ENCODE measurements at places on chromosomes 4 and X.

DNA sequence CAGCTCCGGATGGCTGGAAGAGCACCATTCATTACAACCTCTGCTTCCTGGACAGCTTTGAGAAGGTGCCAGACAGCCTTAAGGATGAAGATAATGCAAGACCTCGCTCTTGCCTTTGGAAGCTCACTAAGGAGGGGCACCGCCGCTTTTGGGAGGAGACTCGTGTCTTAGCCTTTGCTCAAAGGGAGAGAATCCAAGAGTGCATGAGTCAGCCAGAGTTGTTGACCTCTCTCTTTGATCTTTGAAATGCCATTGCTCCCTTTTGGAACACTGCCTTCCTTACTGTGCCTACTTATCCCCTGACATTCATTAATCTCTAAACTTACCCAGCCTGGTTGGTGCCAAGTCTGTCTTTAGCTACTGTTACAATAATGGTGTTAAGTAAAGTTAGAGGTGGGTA is 1.2 kb downstream of the FOXR2 start:
- DNase-seq: no peak

DNA sequence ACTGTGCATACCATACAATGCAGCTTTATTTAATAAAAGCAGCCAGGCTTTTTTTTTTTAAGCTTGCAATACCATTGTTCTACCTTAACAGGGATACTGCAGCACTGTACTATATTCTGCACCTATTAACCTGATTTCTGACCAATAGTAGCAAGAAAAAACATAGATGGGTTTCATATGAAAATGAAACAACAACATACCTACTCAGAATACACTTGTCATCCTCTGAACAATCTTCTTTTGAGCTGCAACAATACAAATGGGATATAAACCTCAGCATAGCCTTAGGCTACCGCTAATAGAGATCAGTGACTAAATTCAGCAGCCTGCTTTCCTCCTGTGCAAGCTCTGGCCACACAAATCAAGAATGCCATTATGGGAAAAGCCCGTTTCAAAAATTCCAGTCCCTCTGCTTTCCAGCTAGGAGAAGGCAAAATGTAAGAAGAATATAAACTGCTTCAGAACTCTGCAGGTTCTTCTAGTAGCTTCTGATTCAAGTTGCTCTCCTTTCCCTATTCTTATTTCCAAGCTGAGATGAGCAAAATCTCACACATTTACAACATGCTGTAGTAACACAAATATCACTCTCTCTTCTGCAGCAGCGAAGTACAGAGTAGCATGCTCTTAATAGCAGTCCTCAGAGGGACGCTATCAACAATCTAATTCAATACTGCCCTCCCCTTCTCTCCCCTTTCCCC is 143.4 kb downstream of the KLHL13 start:
- no peak for DNase-seq

GRCh38 chrX:2485789-2486345 is 14.9 kb downstream of the DHRSX start:
- DNase-seq: no peak

DNA sequence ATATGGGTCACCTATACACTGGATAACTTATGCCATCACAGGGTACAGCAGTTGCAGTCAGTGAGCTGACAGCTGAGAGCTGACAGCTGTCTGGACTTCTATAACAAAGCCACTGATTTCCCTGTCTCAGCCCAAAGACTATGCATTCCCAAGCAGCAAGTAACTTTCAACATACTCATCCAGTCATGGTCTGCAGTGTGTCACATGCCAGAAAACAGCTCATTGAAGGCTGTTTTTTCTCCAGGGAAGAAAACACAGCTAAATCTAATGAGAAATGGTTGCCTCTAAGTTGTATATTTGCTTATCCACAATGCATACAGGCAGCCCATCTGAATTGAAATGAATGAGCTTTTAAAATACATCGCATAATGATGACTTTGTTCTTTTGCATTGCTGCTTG is 6.3 kb downstream of the KIAA1210 start:
- no peak for DNase-seq

GRCh38 chrX:37921758-37922157 is 74.4 kb upstream of the DYNLT3 start:
- DNase-seq: no peak

GRCh38 chr4:58063404-58064160 is 953.4 kb upstream of the IGFBP7 start:
- no peak for DNase-seq

- no peak for DNase-seq
Measured at GRCh38 chr4:90061881-90062280, 65.3 kb upstream of the CCSER1 start.

DNA sequence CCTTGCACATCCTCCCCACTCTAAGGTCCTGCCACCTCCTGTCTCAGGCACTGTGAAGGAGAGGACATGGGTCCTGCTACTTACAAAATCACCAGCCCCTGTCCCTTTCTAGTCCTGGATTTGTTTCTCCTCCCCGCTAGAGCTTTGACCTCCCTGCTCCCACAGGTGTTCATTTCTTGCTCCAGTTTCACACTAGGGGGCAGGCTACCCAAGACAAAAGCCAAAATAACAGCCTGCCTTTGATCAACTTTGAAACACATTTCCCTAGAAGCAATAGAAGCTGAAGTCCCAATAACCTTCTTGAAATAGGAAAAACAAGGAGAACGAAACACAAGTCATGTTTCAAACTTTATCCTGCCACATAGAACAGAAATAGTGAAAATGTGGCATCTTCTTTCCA is 164.4 kb downstream of the QDPR start:
- DNase-seq: no peak

- no peak for DNase-seq
Measured at GRCh38 chr4:135207531-135207930, 1005.9 kb upstream of the PABPC4L start.

DNA sequence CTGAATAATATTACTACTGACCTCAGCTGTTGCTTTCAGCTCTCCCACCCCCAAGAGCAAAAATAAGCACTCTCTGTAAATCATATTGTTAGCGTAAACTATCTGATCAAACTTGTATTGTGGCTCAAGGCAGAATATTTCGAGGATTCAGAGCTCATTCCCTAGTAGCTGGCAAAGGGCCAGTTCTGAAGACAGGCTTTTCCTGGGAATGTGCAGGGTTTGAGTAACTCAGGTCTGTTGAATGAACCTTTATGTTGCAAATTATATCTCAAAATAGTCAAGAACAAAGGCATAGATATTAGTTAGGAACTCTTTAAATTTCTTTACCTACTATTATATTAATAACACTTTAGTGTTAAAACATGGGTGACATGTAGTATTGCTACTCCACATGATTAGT is 454.9 kb downstream of the CCSER1 start:
- no peak for DNase-seq

DNA sequence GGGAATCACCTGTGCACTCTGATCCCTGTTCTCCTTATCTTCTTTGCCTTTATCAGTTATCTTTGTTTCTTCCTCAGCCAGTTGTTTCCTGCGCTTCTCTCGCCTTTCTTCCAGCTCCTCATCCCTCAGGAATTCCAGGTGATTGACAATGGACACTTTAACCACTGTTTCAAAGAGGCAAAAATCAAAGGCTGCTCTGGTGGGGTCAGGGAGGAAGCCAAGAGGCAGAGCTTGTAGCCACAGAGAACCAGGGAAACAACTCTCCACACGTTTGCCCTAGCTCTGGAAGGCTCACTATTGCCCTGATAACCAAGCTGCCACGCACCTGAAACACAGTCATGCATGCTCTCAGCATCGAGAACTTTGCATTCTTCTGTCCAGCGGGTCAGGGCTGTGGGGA is 124.5 kb upstream of the HSD17B10 start:
- no peak for DNase-seq

DNA sequence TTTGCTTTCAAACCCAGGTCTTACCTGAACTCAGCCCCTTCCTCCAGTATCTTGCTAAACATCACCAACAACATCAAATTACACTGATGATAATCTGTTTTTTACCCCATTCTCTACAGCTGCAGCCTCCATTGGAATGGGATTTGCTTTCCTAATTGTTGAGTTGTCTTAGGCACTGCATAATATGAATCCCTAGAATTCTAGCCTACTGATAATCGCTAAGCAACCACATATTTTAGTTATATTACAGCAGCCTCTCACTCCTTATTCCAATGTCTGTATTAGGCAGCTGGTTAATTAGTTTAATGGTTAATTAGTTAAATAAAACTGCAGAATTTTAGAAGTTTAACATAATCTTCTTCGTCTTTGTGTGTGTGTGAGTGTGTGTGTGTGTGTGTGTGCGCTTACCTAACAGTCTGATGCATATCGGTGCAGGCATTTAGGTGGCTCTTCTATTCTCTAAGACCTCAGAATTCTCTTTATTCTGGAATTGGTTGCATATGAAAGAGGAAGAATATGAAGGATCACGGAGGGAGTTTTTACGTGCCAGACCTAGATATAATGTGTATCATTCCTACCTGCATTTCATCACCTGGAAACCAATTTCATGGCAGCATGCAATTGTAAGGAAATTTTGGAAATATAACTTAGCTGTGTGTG is 5.3 kb upstream of the COMMD8 start:
- no peak for DNase-seq

DNA sequence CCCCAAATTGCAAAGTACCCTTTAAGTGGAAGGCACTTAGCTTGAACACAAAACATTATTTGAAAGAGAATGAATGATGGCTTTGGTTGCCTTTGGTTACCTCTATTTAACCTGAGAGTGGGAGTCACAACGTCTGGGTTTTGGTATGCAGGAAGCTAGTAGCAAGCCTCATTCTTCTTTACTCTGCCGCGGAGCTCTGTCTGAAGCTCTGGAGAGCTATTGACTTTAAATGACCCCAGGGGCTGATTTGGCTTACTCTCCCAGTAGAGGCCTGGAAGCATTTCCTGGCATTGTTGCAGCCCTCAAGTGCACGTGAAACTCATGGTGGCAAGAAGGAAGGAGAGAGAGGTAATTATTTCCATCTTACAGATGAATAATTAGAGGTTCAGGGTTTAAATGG is 81.8 kb upstream of the MAGEA4 start:
- DNase-seq: no peak

- no peak for DNase-seq
Measured at GRCh38 chrX:78957768-78958130, 12.6 kb downstream of the P2RY10 start.

- no peak for DNase-seq
Measured at GRCh38 chr4:3276986-3277385, 15.8 kb upstream of the RGS12 start.

- DNase-seq: no peak
Measured at GRCh38 chrX:39953879-39954278, 143.9 kb downstream of the BCOR start.

- no peak for DNase-seq
Measured at GRCh38 chr4:174739576-174739975, 89.5 kb downstream of the GLRA3 start.

GRCh38 chrX:13123857-13124345 is 79.5 kb upstream of the FAM9C start:
- no peak for DNase-seq

DNA sequence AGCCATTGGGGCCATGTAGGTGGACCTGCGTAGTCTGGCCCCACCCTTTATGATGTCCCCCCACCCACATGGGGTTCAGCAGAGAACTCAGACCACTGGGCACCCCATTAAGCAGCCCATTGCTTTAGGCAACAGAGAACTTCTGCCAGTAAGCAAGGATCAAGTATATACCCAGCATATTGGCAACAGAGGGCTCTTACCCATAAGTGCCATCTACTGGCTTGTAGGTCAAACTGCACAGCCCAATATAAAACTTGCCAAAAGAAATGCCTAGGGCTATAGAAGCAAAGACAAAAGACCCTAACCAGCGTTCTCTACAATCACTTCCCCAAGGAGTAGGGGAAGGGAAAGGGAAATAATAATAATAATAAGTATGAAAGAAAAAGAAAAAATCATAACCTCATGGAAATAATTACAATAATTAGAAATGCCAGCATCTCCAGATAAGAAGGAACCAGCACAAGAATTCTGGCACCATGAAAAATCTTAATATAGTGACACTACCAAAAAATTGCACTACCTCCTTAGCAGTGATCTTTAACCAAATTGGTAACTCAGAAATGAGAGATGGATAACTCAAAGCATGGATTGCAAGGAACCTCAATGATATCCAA is 1090.7 kb downstream of the FAT4 start:
- no peak for DNase-seq

DNA sequence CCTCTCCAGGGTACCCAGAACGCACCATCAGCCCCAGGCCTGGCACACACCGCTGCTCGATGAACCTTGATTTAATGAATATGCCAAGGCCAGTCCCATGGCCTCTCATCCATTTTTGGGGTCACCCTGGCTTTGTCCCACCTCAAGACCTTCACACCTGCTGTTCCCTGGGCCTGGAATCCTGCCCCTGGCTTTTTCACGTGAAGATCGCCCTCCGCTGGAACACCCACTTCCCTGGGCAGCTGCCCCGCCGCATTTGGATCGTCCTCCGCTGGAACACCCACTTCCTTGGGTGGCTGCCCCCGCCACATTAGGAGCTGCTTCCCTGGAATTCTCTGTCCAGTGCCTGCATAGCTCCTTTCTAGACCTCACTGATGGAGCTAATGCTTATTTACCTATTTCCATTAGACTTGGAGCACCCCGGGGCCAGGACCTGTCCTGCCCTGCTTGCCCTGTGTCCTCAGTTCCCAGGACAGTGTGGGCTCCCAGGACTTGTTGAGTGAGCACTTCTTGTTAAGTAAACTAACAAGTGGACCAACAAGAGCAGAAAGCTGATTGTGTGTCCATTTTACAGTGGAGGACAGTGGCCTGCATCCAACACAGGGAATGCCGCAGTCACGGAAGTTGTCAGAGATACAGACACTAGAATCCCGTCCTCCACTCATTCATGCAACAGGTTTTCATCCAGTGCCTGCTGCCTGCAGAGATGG is 12.5 kb downstream of the BLOC1S4 start:
- no peak for DNase-seq

GRCh38 chr4:8377103-8378075 is 63.1 kb downstream of the ACOX3 start:
- DNase-seq: no peak

GRCh38 chr4:182022909-182023308 is 220.3 kb upstream of the TENM3 start:
- no peak for DNase-seq
